Memory B cell (primary cell): ENCODE measurements at places on chromosomes 5 and 9.

DNA sequence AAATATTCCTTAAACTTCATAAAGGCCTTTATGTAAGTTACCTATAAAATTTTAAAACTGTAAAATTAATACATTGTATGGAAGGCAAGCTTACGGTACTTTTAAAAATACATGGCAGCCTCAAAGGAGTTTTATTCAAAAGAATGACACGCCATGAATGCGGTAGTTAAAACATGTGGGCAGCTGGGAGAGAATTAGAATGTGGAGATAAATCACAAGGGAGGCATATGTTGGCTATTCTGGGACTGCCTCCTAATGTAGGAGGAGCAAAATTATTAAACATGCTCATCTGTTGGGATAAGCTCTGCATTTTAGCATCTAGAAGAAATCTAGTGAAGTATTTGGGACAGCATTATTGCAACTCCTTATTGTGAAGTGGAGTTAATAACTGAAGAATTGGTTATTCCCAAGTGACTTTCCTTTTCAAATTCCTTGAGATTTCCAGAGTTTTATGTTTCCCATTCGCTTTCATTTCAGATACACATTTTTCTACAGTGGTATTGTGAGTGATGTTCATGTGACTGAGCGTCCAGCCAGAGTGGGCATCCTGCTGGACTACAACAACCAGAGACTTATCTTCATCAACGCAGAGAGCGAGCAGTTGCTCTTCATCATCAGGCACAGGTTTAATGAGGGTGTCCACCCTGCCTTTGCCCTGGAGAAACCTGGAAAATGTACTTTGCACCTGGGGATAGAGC lies 109.4 kb downstream of the CMYA5 start:
- no peak overlapping the region for H3K27ac ChIP-seq
- peaks cover 7% of the 10 kb centered on the region for H3K4me1 ChIP-seq
- no peaks in the 10 kb centered on the region for H3K36me3 ChIP-seq
- H3K27me3 ChIP-seq, result peaks cover 9% of the 10 kb centered on the region

GRCh38 chr5:116771466-116772151 lies 197.0 kb upstream of the SEMA6A start:
- H3K27ac ChIP-seq, result no peak overlapping the region
- H3K36me3 ChIP-seq, result no peaks in the 10 kb centered on the region
- no peaks in the 10 kb centered on the region for H3K27me3 ChIP-seq
- DNase-seq, result no peak
- H3K4me1 ChIP-seq, result no peaks in the 10 kb centered on the region

DNA sequence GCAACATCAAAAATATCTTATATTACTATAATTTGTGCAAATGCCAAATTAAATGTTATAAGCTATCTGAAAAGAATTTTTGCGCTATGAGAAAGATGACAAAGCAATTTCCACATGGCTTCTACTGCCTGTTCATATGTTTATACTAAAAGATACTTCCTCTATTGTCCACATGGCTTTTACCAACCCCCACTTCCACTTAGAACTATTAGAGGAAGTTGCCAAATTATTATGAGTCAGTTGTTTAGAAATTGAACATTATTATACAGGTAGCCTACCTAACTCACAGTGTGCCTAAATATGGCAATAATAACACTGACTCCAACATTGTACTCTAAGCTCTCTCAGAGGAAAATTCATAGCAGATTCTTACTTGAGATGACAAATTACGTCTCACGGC lies 37.6 kb upstream of the SLC27A6 start:
- H3K27me3 ChIP-seq, result peaks cover 2% of the 10 kb centered on the region
- H3K36me3 ChIP-seq, result no peaks in the 10 kb centered on the region

GRCh38 chr5:164663198-164663989 lies 1158.0 kb downstream of the MAT2B start:
- no peak for DNase-seq
- H3K4me1 ChIP-seq, result peaks cover 2% of the 10 kb centered on the region

- no peak overlapping the region for H3K27ac ChIP-seq
- H3K4me3 ChIP-seq, result no peak overlapping the region
- no peak for DNase-seq
- H3K27me3 ChIP-seq, result no peaks in the 10 kb centered on the region
Observed at GRCh38 chr9:118529624-118530214, 825.5 kb downstream of the TLR4 start.

DNA sequence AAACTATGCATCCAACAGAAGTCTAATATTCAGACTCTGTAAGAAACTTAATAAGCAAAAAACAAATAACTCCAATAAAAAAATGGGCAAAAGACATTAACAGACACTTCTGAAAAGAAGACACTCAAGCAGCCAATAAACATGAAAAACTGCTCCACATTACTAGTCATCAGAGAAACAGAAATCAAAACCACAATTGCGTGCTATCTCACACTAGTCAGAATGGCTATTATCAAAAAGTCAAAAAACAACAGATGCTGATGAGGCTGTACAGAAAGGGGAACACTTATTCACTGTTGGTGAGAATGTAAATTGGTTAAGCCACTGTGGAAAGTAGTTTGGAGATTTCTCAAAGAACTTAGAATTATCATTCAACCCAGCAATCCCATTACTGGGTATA lies 101.2 kb upstream of the TRIM32 start:
- H3K27ac ChIP-seq, result no peak overlapping the region
- no peak for DNase-seq
- H3K4me1 ChIP-seq, result no peaks in the 10 kb centered on the region

DNA sequence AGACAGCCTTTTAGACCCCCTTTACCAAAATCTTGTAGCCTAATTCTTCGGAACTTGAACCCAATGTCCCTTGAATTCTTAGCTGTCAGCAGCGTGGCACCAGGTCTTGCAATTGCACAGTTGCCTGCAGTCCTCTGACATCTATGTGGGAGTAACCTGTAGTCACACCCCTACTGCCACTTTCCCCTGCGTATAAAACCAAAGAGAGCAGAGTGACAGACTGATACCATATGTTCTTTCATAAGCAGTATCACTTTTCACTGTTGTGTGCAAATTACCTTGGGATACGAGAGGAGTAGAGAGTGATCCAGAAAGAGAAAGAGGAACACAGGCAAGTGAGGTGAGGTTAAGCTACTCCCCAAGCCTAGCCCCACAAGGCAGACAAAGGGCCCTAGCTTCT lies 364.3 kb upstream of the ADAMTSL1 start:
- H3K27ac ChIP-seq, result no peak overlapping the region
- no peaks in the 10 kb centered on the region for H3K36me3 ChIP-seq
- no peaks in the 10 kb centered on the region for H3K27me3 ChIP-seq
- H3K4me3 ChIP-seq, result no peak overlapping the region
- H3K4me1 ChIP-seq, result no peaks in the 10 kb centered on the region
- DNase-seq, result no peak

- no peak overlapping the region for H3K4me3 ChIP-seq
- H3K27ac ChIP-seq, result peak overlapping the region; percentile 69
- H3K36me3 ChIP-seq, result no peaks in the 10 kb centered on the region
- peaks cover 7% of the 10 kb centered on the region for H3K4me1 ChIP-seq
- H3K27me3 ChIP-seq, result peaks cover 1% of the 10 kb centered on the region
- DNase-seq, result no peak
Observed at GRCh38 chr9:105150991-105151685, 93.3 kb upstream of the SLC44A1 start.

DNA sequence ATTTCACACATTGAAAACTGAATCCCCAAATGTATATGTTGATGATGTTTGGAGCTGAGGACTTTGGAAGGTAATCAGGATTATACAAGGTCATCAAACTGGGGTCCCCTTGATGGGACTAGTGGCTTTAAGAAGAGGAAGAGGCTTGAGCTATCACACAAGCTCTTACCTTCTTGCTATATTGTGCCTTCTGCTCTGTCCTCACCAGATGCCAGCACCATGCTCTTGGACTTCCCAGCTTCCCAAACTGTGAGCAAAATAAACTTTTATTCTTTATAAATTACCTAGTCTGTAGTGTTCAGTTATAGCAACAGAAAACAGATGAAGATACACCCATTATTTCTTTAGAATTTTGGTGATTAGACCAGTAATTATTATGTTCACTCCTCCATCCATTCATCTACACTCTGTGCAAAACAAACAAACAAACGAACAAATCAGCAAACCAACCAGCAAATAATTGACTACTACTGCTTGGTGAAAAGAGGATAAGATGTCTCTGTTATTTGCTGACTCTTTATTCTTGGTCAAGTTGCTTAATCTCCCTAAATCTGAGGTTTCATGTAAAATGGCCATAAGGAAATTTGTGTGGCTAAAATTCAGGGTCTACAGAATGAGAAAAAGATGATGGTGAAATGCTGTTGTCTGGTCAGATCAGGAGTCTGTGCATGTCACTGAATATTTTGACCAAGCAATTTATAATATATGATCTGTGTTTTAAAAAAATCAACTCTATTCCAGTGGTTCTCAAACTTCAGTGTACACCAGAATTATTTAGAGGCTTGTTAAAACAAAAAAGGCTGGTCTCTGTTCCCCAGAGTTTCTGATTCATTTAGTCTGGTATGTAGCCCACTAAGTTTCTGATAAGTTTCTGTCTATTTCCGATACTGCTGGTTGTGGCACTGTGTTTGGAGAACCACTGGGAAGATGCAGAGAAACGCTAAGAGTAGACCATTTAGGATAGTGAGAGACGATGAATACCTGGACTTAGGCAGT lies 854.1 kb downstream of the MAT2B start:
- DNase-seq, result no peak
- no peaks in the 10 kb centered on the region for H3K27me3 ChIP-seq
- H3K4me3 ChIP-seq, result no peak overlapping the region
- no peaks in the 10 kb centered on the region for H3K4me1 ChIP-seq

GRCh38 chr5:134449167-134449566 lies 37.5 kb upstream of the CDKN2AIPNL start:
- H3K4me1 ChIP-seq, result peaks cover 37% of the 10 kb centered on the region
- no peak overlapping the region for H3K4me3 ChIP-seq
- H3K27ac ChIP-seq, result peak overlapping the region; percentile 90
- H3K36me3 ChIP-seq, result no peaks in the 10 kb centered on the region

- peak overlapping the region; percentile 39 for H3K4me3 ChIP-seq
- peak; percentile 30 for DNase-seq
- H3K36me3 ChIP-seq, result peaks cover 43% of the 10 kb centered on the region
Observed at GRCh38 chr9:137762414-137763061, 115.0 kb upstream of the CACNA1B start.

GRCh38 chr5:103511554-103511885 lies 51.1 kb downstream of the NUDT12 start:
- H3K27ac ChIP-seq, result no peak overlapping the region
- no peak overlapping the region for H3K4me3 ChIP-seq
- H3K4me1 ChIP-seq, result no peaks in the 10 kb centered on the region

DNA sequence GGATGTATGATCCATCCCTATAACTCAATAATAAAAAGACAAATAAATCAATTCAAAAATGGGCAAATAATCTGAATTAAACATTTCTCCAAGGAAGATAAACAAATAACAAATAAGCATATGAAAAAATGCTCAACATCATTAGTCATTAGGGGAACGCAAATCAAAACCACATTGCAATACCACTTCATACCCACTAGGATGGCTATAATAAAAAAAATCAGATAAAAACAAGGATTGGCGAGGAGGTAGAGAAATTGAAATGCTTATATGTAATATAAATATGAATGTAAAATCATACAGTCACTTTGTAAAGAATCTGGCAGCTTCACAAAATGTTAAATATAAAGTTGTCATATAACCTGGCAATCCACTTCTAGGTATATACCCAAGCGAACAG lies 52.3 kb upstream of the TBCA start:
- H3K27me3 ChIP-seq, result peaks cover 7% of the 10 kb centered on the region
- H3K36me3 ChIP-seq, result no peaks in the 10 kb centered on the region
- H3K4me1 ChIP-seq, result no peaks in the 10 kb centered on the region
- H3K4me3 ChIP-seq, result no peak overlapping the region
- DNase-seq, result no peak

DNA sequence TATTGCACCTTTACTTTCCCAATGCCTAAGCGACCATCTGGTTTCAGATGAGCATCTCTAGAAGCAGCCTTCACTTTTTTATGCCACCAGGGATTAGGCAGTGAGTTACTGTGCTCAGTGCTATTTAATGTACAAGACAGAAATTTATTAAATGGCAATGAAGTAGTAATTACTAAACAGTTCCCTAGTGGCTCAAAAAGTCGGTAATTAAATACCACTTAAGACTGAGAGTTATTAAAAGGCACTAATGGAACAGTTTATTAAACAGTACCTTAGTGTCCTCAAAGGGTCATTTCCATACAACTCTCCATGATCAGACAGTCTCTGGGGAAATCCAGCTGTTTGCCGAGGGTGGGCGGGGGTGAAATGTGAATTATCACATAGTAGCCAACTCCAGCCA lies 42.3 kb downstream of the LHFPL2 start:
- H3K27me3 ChIP-seq, result no peaks in the 10 kb centered on the region
- H3K4me3 ChIP-seq, result no peak overlapping the region
- no peak overlapping the region for H3K27ac ChIP-seq

DNA sequence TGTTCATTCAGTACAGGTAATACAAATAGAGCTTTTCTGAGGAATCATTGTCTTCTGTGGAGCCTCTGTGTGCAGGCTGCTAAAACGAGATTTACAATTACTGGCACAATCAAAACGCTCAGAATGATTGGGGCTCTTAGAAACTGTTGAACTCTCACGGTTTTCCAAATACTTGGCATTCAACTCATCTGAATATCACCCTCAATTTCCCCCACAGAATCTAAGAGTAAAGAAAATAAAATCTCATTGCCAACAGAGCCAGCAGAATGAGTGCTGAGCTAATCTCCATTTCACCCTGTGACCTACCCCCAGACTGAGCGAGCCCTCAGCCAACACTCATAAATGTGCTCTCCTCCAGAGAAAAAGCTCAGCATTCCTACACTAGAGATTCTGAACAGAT lies 35.3 kb upstream of the TMED7 start:
- no peaks in the 10 kb centered on the region for H3K4me1 ChIP-seq
- H3K4me3 ChIP-seq, result no peak overlapping the region
- H3K36me3 ChIP-seq, result peaks cover 2% of the 10 kb centered on the region
- DNase-seq, result no peak
- peaks cover 13% of the 10 kb centered on the region for H3K27me3 ChIP-seq
- H3K27ac ChIP-seq, result no peak overlapping the region

DNA sequence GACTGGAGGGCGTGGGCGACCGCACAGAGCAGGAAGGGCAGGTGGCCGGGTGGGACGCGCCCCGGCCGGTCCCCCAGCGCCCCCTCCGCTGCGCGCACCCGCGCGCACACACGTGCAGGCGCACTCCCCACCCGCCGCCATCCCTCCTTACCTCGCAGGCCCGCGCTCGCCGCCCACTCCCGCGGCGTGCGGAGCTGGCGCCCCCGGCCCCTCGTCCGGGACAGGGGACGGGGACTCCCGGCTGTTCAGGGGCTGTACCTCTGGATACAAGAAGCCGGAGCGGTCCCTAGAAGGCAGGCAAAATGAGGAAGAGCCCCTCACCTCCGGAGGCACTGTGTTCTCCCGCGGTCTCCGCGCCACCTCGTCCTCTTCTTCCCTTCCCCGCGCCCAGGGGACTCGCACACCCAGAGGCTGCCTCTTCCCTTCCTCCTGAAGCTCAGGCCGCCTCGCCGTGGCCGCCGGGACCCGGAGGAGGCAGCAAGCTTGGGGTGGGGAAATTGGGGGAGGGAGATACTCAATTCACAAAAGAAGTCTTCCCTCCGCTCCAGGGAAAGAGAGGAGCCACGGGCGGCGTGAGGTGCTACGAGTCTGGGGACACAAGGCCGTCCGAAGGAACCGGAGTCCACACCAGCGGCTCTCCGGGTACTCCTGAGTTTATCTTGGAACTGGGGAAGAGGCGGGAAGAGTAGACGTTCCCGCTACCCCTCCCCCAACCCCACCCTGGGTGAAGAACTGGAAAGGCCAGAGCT lies 1.4 kb upstream of the GABRB2 start:
- H3K36me3 ChIP-seq, result no peaks in the 10 kb centered on the region
- peaks cover 5% of the 10 kb centered on the region for H3K4me1 ChIP-seq
- no peak for DNase-seq
- H3K4me3 ChIP-seq, result peak overlapping the region; percentile 75
- H3K27ac ChIP-seq, result no peak overlapping the region
